ENCODE measurements at places on chromosomes 13 and 19.

DNA sequence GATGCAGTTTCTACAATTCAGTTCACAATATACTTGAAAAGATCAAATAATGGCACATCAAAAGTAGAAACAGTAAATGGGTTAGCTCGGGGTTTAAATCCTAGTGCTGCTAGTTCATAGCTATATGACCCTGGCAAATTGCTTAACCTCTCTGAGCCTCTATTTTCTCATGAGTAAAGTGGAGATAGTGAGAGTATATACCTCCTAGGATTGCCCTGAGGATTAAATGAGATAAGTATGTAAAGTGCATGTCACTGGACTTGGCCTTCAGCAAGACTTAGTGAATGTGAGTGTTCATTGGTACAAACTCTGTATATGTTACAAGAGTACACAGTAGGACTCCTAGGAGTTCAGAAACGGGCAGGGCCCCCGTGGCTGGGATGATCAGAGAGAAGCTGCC lies 248.3 kb downstream of the DLEU7 start:
- DNase-seq: no peak

GRCh38 chr19:2952953-2953481 lies 8.2 kb upstream of the ZNF77 start:
- DNase-seq: peak; percentile 55

- DNase-seq: peak; percentile 53
Observed at GRCh38 chr19:41934849-41935374, 6.7 kb upstream of the ERFL start.

DNA sequence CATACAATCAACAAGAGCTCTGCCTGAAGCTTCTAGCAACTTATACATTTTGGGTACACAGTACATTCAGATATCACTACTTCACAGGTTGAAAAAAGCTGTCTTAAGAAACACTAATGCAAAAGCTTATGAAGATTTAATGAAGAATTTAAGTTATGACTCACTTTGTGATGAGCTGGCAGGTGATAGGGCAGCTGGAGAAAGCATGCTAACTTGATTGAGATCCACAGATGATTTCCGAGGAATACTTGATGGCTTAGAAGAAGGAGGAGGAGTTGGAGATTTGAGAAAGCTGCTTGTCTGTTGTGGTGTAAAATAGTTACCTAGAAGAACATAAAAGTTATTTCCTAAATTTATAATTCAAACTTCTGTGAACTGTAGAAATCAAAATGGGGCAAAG lies 23.3 kb downstream of the EXOSC8 start:
- DNase-seq: peak; percentile 11

DNA sequence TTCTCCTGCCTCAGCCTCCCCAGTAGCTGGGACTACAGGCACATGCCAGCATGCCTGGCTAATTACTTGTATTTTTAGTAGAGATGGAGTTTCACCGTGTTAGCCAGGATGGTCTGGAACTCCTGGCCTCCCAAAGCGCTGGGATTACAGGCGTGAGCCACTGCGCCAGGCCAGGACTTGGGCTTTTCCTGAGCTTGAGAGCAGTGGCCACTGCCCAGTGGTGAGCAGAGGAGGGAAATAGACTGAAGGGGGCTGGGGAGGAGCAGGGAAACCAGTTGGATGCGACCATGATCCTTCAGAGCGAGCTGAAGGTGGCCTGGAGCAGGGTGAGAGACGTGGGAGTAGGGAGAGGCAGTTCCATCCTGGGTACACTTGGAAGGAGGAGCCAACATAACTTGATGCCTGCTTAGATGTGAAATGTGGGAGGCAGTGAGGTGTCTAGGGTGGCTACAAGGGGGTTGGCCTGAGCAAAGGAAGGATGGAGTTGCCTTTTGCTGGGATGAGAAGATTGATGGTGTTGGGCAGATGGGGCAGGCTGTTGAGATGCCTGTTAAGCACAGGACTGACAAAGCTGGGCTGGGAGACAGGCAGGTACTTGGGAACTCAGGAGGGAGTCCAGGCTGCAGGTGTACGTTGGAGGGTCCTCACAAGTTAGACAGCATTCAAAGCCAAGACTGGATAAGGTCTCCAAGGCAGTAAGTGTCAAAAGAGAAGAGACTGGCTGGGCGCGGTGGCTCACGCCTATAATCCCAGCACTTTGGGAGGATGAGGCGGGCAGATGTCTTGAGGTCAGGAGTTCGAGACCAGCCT lies 31.8 kb downstream of the KCTD15 start:
- no peak for DNase-seq

DNA sequence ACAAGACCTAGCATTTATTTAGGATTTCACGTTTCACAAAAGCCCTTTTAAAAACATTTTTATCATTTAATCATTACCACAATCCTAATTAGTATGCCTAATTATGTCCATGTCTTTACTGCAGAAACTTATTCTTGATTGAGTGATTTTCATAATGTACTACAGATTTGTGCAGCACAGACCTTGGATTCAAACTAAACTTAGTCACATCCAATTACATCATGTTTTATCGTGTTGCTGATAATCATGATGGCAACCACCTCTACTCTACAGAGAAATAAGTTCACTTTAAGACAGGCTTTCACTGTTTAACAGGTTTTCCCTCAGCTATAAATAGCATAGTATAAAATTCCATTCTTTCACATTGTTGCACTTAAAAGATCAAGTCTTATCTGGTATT lies 240.9 kb upstream of the RFC3 start:
- DNase-seq: peak; percentile 73

GRCh38 chr19:39182174-39182505 lies 14.6 kb upstream of the NCCRP1 start:
- DNase-seq: peak; percentile 48

DNA sequence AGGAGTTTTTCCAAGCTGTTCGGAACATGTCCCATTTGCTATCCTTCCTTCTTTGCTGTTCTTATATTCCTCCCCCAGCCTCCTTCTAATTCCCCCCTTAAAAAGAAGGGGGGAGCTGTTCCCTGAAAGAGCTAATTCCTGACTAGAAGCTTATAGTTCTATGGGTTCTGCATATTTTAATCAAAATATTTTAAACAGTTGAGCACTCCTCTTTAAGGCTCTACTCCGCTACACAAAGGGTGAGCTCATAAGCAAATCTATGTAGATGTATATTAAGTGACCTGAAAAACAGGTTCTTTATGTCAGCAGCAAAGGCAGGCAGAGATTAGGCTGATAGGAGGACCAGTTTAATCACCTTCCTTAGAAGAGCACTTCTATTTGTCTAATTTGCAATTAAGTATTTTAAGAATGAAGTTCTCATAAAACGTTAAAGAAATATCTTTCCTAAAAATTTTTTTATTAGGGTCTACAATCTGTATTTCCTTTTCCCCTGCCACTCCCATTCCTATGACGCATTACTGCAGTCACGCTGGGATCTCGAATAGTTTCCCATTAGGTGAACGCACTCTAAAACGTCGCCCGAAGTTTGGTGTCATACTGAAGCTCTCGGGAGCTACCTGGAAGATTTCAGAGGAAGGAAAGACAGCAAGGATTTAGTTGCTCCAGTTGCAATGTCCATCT lies 5.2 kb downstream of the EFNB2 start:
- DNase-seq: no peak

DNA sequence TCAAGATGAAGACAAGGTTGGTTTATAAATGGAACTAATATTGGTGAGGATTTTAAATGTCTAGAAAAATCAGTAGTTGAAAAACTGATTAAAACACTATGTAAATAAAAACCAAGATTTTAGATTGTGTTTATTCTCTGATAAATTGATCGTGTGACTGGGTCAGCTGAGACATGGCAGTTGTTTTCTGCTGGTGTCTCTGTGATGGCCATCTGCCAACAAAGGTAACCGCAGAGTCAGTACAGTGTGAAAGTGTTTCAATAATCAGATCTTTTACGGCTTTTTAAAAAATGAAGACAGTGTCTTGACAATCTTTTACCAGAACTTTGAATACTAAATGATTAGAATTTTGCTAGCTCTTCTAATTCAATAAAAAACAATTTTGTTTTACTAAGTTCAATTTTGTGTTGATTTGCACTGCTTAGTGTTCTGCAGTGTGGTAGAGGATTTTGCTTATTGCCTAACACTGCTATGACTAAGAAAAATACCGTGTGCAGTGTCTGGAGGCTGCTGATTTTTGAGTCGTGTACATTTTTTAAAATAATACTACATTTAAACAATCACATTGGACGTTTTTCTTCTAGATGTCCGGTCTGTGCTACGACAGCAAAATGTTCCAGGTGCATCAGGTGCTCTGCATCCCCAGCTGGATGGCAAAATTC lies 32.7 kb upstream of the GPR183 start:
- peak; percentile 43 for DNase-seq

GRCh38 chr13:27403203-27403678 lies 21.2 kb upstream of the GTF3A start:
- peak; percentile 88 for DNase-seq

DNA sequence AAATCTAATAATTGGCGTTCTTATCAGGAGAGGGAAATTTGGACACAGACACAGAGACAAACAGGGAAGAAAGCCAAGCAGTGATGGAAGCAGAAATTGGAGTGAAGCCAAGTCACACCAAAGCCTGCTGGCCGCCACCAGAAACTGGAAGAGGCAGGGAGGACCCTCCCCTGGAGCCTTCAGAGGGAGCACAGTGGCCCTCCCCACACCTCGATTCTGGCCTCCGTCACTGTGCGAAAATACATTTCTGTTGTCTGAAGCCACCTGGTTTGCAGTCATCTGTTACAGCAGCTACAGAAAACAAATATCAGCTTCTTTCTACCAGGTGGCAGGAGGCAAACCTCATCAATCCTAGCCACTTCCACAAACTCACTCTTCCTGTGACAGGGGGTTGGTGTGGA lies 8.3 kb upstream of the TLE6 start:
- DNase-seq: peak; percentile 69

DNA sequence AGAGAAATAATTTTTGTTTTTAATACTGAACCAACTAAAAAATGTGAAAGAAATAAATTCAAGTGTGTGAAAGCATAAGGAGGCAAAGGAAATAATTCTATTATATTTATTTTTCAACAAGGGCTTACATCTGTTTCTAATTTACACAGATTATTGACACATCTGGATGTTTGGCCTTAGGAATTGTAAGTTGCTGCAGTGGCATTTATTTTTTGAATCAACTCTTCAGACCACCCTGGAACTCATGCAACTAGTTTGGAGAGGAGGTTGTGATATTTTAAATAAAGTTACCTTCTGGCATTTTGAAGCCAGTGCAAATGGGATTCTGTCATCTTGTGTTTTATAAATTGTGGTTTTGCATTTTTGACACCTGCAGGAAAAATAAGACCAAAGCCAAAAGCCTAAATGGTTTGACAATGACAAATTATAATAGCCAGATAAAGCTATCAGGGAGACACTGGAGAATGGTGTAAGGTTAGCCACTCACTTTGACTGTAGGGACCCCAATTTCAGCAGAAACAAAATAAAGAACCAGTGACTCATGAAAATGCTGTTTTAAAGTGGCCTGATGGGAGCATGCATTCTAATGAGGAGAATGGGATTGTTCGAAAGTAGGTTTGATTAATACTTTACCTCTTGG lies 192.9 kb downstream of the KLF5 start:
- peak; percentile 10 for DNase-seq

DNA sequence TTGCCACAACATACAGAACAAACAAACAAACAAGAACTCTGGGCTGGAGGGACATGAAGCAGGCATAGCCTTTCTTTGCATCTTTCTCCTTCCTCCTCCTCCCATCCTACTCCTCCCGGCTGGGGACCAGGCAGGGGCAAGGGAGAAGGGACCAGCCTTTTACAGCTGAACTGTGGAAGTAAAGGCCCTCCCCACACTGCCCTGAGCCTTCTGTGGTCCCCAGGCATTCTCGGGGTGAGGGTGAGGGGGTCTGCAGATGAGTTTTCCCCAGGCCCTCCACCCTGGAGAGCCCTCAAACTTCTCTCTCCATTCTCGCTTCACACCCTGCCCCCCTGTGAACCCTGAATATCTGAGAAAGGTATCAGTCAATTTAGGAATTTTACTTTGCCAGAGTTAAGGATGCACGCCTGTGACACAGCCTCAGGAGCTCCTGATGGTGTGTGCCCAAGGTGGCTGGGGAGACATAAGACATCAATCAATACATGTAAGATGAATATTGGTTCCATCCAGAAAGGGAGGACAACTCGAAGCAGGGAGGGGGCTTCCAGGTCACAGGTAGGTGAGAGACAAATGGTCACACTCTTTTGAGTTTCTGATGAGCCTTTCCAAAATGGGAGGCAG lies 170.9 kb downstream of the COL4A1 start:
- DNase-seq: no peak

DNA sequence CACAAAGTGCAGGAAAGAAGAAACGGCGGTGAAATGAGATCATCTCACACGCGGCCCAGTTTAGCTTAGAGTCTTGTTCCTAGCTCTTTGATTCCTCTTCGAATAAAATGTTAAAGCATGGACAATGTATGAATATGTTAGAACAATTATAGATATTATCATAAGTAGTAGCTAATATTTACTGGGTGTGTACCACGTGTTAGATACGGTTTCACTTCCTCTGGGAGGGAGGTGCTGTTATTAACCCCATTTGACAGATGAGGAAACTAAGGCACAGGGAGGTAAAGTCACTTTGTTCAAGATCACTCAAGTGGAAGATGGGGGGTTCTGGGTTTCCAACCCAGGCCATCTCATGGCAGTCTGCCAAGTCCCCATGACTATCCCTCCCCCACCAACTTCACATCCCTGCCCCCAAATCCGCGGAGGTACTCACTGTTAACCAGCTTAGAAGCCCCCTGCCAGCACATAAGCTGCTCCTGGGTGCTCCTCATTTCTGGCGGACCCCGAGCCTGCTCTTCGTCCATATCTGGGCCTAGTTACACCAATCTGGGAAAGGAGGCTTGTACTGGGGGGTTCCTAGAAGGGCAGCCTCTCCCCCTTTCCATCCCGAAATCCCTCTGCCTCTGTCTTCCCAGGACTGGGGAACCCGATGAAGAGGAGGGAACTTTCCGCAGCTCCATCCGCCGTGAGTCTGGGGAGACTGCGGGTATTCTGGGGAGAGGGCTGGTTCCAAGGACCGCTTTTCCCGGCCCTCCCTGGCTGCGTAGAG lies 1.0 kb upstream of the FXYD7 start:
- no peak for DNase-seq

DNA sequence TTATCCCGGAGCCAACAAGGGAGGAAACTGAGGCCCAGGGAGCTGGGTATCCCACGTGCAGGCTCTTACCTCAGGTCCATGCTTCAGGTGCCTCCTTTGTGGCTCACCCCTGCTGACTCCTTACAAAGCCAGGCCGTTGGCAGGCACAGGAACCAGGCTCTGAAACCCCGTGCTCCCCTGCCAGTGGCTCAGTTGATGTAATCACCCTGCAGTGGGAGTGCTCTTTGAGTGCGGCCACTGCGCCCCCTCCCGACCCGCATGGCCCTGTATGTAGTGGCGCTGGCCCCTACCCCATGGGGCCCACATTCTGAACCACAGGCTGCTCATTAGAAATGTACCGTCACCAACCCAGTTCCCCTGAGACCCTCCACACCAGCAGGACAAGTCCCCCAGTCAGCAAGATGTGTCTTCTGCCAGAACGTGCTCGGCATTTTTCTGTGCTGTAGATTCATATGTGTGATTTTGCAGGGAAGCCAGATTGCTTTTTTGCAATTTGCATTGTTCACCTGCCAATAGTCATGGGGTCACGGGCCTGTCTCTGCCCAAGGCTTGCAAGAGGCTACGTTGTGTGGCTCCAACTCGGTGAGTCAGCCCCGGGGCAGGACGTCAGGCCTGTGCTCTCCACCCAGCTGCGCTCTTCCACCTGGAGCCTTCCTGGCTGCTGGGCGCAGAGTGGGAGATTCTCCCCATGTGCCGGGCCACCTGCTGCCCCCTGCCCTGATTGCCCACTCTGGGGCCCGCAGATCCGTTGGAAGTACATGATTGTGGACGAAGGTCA lies 60.3 kb downstream of the SMARCA4 start:
- DNase-seq: no peak

Measured in fibroblast of the aortic adventitia (primary cell).